ENCODE measurements at places on chromosomes 12 and 14. TPM values are rescaled to one million over a fixed set of nuclear protein-coding genes. Genes with fewer than 3 reads are reported as not detected.

Gene YY1
- polyA plus RNA-seq = 128 TPM

Gene C1QL4
- polyA plus RNA-seq = not detected

Gene SSTR1
- polyA plus RNA-seq = 0.77 TPM

Gene MYF6
- not detected for polyA plus RNA-seq

Gene SRP54
- polyA plus RNA-seq = 60.4 TPM

Gene FAM90A1
- 0.19 TPM for polyA plus RNA-seq

Gene SYNDIG1L
- polyA plus RNA-seq = 1.4 TPM

Gene PRR4
- polyA plus RNA-seq = 4.1 TPM

Gene CYP27B1
- 1.1 TPM for polyA plus RNA-seq

Gene VASH1
- 0.78 TPM for polyA plus RNA-seq

Gene CLECL1
- not detected for polyA plus RNA-seq

Gene DNAJC22
- not detected for polyA plus RNA-seq

Gene PTCSC3
- not detected for polyA plus RNA-seq

DNA sequence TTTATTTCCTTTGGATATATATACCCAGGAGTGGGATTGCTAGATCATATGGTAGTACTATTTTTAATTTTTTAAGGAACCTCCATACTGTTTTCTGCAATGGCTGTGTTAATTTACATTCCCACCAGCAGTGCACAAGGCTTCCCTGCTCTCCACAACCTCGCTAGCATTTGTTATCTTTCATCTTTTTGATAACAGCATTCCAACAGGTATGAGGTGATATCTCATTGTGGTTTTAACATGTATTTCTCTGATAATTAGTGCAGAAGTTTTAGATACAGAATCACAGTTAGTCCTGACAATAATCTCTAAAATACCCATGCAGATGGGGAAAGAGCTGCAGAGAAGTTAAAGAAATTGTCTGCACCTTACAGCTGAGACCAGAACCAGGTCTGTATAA is 35.5 kb upstream of the BCL2L14 start:
- no peak for DNase-seq
- no peaks in the 10 kb centered on the region for H3K36me3 ChIP-seq

DNA sequence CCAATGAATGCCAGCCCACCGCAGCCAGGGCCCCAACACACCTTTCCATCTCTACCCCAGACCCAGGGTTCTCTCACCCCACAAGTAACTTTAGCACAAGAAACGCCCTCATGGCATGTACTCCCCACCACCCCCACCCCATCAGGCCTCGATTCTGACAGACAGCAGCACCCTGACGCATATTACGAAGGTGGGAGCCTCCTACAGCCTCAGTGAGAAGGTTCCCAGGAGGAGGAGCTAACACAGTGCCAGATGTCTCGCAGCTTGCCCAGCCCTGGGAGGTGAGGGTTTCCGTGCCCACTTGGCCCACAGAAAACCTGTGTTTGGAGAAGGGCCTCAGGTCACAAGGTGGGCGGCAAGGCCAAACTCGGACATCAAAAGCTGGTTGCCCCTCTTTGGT is 32.4 kb downstream of the CCDC88C start:
- DNase-seq = no peak
- H3K27me3 ChIP-seq = no peaks in the 10 kb centered on the region
- H3K36me3 ChIP-seq = no peaks in the 10 kb centered on the region
- H3K4me1 ChIP-seq = peaks cover 25% of the 10 kb centered on the region

- H3K27me3 ChIP-seq = no peaks in the 10 kb centered on the region
- H3K36me3 ChIP-seq = peaks cover 16% of the 10 kb centered on the region
- DNase-seq = no peak
- H3K27ac ChIP-seq = no peak overlapping the region
- no peak overlapping the region for H3K4me3 ChIP-seq
Measured at GRCh38 chr12:828726-829395, 76.5 kb downstream of the WNK1 start.

- no peak for DNase-seq
- H3K27ac ChIP-seq = no peak overlapping the region
Measured at GRCh38 chr14:58730792-58731464, 93.2 kb downstream of the DACT1 start.

DNA sequence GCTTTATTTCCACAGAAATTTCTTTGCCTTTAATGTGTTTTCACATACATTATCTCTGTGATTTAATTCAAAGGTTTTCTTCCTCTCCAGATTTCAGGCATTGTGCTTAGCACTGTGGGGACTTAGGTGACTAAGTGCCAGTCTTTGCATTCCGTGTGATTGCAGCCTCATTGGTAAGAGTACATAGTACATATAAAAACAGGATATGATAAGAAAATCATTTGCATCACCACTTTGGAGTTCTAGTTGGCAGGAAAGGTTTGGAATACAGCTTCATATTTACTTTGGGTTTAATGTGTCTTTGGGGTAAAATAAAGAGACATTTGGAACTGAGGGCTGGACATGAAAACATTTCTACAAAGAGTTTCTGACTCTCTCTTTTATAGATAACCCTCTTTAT is 37.8 kb upstream of the C12orf75 start:
- no peak for DNase-seq
- H3K27ac ChIP-seq = no peak overlapping the region
- H3K4me3 ChIP-seq = no peak overlapping the region
- H3K4me1 ChIP-seq = peaks cover 17% of the 10 kb centered on the region
- H3K27me3 ChIP-seq = no peaks in the 10 kb centered on the region

GRCh38 chr12:120468821-120469449 is 613 bp downstream of the SRSF9 start:
- DNase-seq = no peak
- peaks cover 10% of the 10 kb centered on the region for H3K4me1 ChIP-seq
- peak overlapping the region; percentile 87 for H3K27ac ChIP-seq
- peak overlapping the region; percentile 77 for H3K4me3 ChIP-seq
- 0 out of 2 replicates have a peak, but pooled peaks cover 2% of the 10 kb centered on the region for H3K27me3 ChIP-seq
- peaks cover 21% of the 10 kb centered on the region for H3K36me3 ChIP-seq

DNA sequence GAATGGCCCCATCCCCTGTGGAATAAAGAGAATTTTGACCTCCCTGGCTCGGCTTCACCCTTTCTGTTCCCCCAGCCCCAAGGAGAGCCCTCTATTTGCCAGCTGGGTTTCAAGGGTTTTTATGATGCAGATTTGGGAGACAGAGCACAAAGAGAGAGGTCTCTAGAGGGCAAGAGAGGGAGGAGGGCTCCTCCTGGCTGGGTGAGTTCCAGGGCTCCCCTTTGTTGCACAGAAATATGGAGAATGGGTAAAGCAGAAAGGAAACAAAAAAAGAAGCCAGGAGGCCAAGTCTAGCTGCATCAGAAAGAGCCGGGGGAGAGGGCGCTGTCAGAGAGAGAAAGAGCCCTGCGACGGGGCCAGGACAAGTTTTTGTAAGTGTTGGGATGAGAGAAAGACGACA is 319.6 kb upstream of the RTL1 start:
- H3K4me1 ChIP-seq = peaks cover 14% of the 10 kb centered on the region
- no peaks in the 10 kb centered on the region for H3K36me3 ChIP-seq
- H3K4me3 ChIP-seq = peak overlapping the region; percentile 10
- no peaks in the 10 kb centered on the region for H3K27me3 ChIP-seq
- no peak overlapping the region for H3K27ac ChIP-seq

- no peaks in the 10 kb centered on the region for H3K4me1 ChIP-seq
- H3K27me3 ChIP-seq = no peaks in the 10 kb centered on the region
- H3K36me3 ChIP-seq = no peaks in the 10 kb centered on the region
- DNase-seq = no peak
- no peak overlapping the region for H3K27ac ChIP-seq
- no peak overlapping the region for H3K4me3 ChIP-seq
Measured at GRCh38 chr12:50326590-50327284, 43.4 kb upstream of the LIMA1 start.

DNA sequence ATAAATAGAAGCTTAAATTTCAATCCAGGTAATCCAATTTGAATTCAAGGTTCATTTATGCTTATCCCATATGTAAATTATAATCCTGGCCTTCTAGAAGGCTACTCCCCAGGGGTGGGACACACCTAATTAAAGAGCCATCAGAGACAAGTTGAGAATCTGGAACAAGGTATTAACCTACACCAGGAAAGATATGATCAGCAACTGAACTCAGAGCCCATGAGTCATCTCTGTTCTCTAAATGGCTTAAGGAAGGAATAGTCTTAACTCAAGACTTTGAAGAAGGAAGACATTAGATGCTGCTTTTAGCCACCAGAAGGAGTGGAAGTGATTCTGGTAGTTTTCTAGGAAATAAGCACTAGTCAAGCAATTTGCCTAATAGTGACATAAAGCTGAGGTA is 88.0 kb downstream of the KIF21A start:
- H3K36me3 ChIP-seq = no peaks in the 10 kb centered on the region
- no peak overlapping the region for H3K4me3 ChIP-seq

GRCh38 chr14:70714055-70714550 is 72.4 kb downstream of the TTC9 start:
- no peaks in the 10 kb centered on the region for H3K36me3 ChIP-seq
- no peak overlapping the region for H3K4me3 ChIP-seq
- DNase-seq = peak; percentile 89
- no peak overlapping the region for H3K27ac ChIP-seq
- H3K4me1 ChIP-seq = peaks cover 26% of the 10 kb centered on the region
- H3K27me3 ChIP-seq = no peaks in the 10 kb centered on the region

DNA sequence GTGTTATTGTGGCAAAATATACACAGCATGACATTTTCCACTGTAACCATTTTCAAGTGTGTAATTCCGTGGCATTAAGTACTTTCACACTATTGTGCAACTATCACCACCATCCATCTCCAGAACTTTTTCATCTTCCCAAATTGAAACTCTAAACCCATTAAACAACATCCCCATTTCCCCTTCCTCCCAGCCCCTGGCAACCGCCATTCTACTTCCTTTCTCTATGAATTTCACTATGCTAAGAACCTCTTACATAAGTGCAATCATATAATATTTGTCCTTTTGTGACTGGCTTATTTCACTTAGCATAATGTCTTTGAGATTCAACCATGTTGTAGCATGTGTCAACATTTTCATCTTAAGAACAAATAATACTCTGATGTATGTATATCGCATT is 67.8 kb upstream of the PYGL start:
- no peaks in the 10 kb centered on the region for H3K4me1 ChIP-seq
- H3K27ac ChIP-seq = no peak overlapping the region
- no peaks in the 10 kb centered on the region for H3K36me3 ChIP-seq
- no peak for DNase-seq
- no peaks in the 10 kb centered on the region for H3K27me3 ChIP-seq

GRCh38 chr12:30142301-30142700 is 358.6 kb upstream of the TMTC1 start:
- H3K27me3 ChIP-seq = no peaks in the 10 kb centered on the region
- no peaks in the 10 kb centered on the region for H3K36me3 ChIP-seq
- no peak overlapping the region for H3K4me3 ChIP-seq

GRCh38 chr12:92955997-92956663 is 27.0 kb upstream of the EEA1 start:
- no peaks in the 10 kb centered on the region for H3K4me1 ChIP-seq
- peaks cover 10% of the 10 kb centered on the region for H3K36me3 ChIP-seq
- no peak for DNase-seq

GRCh38 chr12:106289196-106289681 is 13.3 kb upstream of the TCP11L2 start:
- no peaks in the 10 kb centered on the region for H3K4me1 ChIP-seq
- no peak overlapping the region for H3K4me3 ChIP-seq
- H3K27ac ChIP-seq = no peak overlapping the region
- no peaks in the 10 kb centered on the region for H3K27me3 ChIP-seq
- DNase-seq = no peak
- H3K36me3 ChIP-seq = no peaks in the 10 kb centered on the region

GRCh38 chr12:79408689-79409088 is 282.1 kb downstream of the PAWR start:
- peak overlapping the region; percentile 24 for H3K27ac ChIP-seq
- H3K4me3 ChIP-seq = no peak overlapping the region
- DNase-seq = no peak
- H3K36me3 ChIP-seq = no peaks in the 10 kb centered on the region
- no peaks in the 10 kb centered on the region for H3K27me3 ChIP-seq
- peaks cover 15% of the 10 kb centered on the region for H3K4me1 ChIP-seq

GRCh38 chr12:93954166-93955112 is 193.9 kb upstream of the PLXNC1 start:
- no peak overlapping the region for H3K27ac ChIP-seq
- no peaks in the 10 kb centered on the region for H3K4me1 ChIP-seq
- H3K4me3 ChIP-seq = no peak overlapping the region
- H3K27me3 ChIP-seq = no peaks in the 10 kb centered on the region
- no peaks in the 10 kb centered on the region for H3K36me3 ChIP-seq

- H3K27me3 ChIP-seq = no peaks in the 10 kb centered on the region
- peaks cover 9% of the 10 kb centered on the region for H3K36me3 ChIP-seq
- no peaks in the 10 kb centered on the region for H3K4me1 ChIP-seq
- H3K27ac ChIP-seq = no peak overlapping the region
- no peak overlapping the region for H3K4me3 ChIP-seq
- DNase-seq = no peak
Measured at GRCh38 chr12:67659292-67659691, 10.7 kb downstream of the DYRK2 start.

DNA sequence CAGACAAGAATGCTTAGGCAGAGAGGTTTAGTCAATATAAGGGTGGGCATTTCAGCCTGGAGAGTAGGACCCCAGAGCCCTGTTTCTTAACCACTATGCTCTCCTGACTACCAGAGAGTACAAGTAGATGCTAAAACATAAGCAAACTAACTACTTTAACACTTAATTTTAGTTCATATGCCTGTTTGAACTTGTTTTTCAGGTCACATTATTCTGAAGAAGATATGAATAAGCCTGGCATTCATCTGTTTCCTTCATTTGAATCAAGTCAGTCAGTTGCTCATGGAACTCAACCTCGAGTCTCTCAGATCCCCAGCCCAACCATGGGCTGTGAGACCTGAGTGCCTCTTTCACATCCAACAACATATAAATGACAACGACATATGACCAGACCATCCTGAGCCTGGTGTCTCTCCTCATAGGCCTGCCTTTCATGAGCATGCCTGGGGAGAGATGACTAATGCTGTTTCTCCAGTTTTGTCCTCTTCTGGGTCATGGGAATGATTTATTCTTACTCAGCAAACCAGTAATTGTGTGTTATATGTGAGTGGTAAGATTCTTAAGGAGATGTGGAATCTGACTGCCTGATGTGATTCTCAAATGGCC is 251.1 kb upstream of the BTG1 start:
- H3K27me3 ChIP-seq = no peaks in the 10 kb centered on the region
- no peak overlapping the region for H3K27ac ChIP-seq
- no peak for DNase-seq
- H3K4me1 ChIP-seq = no peaks in the 10 kb centered on the region

DNA sequence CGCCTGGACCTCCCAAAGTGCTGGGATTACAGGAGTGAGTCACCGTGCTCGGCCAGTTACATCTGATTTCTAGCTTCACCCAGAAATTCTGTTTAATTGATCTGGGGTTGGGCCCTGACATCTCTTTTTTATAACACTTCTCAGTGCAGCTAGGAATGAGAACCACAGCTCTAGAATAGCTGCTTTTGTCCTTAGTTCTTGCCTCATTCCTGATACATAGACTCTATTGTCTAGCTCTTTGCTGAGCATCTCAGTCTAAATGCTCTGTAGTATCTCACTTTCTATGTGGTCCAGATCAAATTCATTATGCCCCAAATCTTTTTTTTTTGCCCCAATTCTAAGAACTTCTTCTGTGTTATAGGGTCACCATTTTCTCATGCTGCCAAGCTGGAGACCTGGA is 29.9 kb upstream of the FUT8 start:
- H3K36me3 ChIP-seq = no peaks in the 10 kb centered on the region
- H3K4me3 ChIP-seq = no peak overlapping the region
- no peak for DNase-seq

- no peak for DNase-seq
- H3K4me1 ChIP-seq = no peaks in the 10 kb centered on the region
- no peaks in the 10 kb centered on the region for H3K36me3 ChIP-seq
- no peak overlapping the region for H3K4me3 ChIP-seq
- H3K27ac ChIP-seq = no peak overlapping the region
Measured at GRCh38 chr12:97984974-97985580, 522.5 kb downstream of the RMST start.

GRCh38 chr14:95052016-95052585 is 105.2 kb downstream of the DICER1 start:
- no peak for DNase-seq
- no peaks in the 10 kb centered on the region for H3K4me1 ChIP-seq
- no peaks in the 10 kb centered on the region for H3K27me3 ChIP-seq
- H3K27ac ChIP-seq = no peak overlapping the region
